ENCODE measurements at places on chromosomes 13 and 19.

DNA sequence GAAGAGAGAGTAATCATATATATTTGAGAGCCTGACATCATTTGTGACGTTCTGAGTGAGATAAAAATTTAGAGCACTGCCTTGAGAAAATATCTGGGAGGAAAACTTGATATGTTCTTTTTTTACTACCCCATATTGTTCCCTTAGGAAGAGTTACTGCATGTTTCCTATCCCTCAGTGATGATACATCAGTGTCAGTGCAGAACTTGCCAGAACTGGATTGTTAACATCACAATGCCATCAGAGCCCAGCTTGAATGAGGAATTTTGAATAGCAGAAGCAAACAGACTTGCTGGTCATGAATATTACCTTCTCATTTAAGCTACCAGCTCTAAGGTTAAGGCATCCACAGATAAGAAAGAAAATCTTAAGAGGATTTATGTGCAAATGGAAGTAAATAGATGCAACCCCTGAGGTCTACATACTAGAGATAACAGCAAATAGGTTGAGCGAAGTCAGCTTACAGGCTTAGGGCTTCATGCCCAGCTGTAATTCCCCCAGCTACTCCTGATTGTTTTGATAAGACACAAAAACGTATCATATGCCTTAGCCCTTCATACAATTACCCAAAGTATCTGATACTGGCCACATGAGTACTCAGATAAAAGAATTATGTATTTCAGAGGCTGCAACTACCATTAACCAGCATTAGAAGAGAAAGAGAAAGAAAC, 313.7 kb upstream of the ATXN8OS start:
- no peak for DNase-seq

- no peak for DNase-seq
Measured at GRCh38 chr19:30327331-30327730, 44.9 kb upstream of the ZNF536 start.

DNA sequence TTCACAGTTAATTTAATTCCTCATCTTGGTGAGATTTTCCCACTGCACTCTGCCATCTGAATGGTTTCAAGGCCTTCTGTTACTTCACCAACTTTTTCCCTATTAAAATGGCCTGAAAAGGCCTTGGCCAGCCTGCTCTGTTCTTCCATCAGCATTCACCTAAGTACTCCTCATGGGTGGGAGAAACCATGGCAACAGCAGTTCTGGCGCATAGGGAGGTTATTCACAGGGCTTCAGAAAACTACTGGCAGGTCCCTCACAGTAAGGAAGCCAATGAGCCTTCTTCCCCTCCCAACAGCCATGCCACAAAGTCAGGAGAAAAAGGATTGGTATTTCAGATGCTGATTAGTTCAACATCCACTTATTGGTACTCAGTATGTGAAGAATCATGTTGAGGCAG, 17.2 kb upstream of the GJB2 start:
- DNase-seq: no peak

GRCh38 chr13:40344270-40345148, 321.9 kb downstream of the FOXO1 start:
- no peak for DNase-seq

DNA sequence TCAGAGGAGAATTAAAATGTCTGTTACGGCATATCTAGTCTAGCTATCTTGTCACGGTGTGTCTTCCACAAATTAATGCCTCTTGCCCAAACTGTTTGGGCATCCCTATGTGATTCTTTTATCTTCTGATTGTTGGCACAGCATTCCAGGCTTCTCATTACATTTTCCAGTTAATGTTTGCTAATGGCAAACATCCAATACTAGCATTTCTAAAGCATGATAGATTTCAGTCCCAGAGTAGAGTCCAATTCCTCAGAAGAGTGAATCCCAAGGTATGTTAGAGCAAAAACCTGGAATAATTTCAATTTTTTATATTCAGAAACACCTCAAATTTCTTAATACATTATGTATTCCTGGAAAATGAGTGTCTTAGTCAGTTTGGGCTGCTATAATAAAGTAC, 684.5 kb upstream of the SLITRK1 start:
- no peak for DNase-seq

GRCh38 chr13:74219566-74219965, 85.4 kb upstream of the KLF12 start:
- DNase-seq: no peak

DNA sequence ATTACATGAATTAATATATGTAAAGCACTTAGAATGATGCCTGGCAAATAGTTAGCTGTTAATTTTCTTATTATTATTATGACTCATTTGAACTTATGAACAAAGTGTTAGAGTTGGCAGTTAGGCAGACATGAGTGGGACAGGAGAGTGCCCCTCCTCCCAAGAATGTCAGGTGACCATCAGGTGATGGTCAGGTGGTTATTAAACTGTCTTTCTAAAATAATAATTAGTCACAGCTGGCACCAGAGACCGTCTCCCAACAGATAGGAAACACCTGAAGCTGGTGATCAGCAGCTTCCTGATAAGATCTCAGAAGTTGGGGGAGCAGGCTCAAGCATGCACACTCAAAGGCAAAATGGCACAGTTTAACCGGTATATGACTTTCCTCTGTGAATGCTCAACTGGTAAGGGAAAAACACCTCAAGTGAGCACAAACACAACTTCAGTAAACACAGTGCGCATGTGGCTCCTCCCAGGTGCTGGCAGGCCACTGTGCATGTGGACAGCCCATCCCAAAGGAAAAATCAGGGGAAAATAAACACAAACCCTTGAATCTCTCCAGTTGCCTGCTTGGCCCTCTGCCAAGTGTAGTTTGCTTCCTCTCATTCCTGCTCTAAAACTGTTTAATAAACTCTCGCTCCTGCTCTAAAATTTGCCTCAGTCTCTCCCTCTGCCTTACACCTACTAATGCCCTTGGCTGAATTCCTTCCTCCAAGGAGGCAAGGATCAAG, 54.0 kb downstream of the FLT1 start:
- DNase-seq: no peak

DNA sequence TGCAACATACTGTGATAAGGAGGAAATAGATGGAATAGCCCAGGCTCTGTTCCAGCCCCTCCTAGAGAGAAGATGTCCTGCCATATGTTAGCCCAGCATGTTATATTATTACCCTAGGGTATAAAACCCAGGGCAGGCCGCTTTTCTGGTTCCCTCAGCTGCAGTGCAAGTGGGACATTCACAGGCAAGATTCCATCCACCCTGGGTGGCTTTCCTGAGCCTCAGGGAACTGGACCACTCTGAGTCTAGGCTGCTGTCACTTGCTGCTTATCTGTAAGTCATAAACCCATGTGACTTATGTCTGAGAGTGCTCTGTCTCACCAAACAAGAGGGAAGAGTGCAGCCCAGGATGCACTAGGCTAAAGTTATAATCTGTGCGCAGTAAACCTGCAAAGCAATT, 413.2 kb downstream of the MZT1 start:
- DNase-seq: no peak

DNA sequence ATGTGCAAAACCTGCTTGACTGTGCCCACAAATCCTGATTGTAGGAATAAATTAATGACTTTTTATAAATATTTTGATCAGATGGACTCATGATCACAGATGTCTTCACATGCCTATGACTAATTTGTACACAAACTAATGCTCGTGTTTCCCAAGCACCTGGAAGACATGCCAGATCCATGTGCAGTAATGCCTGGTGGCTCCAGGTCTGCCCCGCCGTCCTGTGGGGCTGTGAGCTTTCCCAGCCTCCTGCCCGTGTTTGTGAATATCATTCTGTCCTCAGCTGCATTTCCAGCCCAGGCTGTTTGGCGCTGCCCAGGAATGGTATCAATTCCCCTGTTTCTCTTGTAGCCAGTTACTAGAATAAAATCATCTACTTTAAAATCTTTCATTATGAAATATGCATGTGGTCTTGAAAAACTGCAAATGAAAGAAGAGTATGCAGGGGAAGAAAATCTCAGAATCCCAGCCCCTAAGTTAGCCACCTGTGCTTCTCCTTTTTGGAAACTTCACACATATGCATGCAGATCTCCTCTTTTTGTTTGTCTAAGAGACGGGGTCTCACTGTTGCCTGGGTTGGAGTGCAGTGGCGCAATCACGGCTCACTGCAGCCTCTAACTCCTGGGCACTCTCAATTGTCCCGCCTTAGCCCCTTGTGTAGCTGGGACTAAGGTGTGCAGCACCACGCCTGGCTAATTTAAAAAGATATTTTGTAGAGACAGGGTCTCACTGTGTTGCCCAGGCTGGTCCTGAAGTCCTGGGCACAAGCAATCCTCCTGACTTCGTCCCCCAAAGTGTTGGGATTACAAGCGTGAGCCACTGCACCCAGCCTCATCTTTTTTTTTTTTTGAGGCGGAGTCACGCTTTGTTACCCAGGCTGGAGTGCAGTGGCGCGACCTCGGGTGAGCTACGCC, 6.2 kb downstream of the RPL28 start:
- no peak for DNase-seq

DNA sequence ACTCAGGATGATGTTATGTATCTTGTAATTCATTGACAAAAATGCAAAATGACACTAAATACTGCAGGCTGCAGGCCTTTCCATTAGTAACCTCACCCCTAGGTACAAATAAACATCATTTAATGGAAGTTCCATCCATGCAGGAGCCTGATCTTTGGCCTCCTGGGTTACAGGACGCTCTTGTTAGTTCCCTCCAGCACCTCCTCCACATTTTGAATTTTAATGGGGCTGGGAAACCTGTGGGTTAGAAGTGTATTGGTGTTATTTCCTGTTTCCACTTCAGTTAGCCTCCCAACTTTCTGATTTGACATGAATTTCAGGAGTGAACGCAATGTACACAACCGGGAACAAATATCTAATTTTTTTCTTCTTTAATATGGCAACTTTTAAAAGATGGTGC, 237.1 kb upstream of the ARGLU1 start:
- DNase-seq: no peak

DNA sequence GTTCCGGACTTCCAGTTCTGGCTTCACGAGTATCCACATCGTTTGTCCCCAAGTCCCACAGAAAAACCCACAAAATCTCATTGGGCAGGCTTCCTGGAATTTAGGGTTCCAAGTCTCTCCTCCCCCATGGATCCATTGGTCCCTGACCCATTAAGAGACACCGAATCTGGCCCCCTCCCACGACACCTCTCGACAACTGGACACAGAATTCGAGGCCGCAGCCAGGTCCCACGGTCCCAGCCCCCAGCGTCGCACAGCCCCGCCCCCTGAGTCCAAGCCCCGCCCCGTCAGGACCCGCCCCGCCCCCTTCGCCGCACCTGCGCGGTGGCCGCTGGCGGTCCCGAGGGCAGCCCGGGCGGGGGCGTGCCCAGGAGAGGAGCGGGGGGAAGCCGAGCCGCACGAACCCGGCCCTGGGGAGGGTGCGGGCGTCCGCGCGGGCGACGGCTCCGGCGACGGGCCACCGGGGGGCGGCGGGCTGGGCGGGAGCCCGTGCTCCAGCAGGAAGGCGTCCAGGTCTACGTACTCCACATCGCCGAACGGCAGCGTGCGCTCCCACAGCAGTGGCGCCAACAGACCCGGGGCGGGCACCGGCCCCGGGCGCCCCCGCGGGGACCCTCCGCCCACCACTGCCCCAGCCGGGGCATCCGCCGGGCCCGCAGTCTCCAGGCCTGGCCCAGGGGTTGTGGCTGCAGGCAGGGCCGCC, 1.8 kb downstream of the DBP start:
- peak; percentile 69 for DNase-seq

GRCh38 chr19:49106648-49107135, 7.5 kb upstream of the LIN7B start:
- DNase-seq: peak; percentile 73

DNA sequence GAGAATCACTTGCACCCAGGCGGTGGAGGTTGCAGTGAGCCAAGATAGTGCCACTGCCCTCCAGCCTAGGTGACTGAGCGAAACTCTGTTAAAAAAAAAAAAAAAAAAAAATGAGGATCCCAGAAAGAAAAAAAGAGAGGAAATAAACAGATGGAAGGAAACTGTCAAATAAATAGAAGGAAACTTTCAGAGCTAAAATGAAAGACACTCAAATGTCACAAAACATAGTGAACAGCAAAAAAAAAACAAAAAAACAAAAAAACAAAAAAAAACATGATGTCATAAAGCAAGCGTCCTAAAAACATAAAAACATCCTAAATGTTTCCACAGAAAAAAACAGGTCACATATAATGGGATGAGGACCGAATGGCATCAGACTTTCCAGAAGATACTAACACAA, 15.0 kb downstream of the MLLT1 start:
- DNase-seq: no peak

GRCh38 chr19:1040476-1041271, 767 bp downstream of the ABCA7 start:
- peak; percentile 95 for DNase-seq

- no peak for DNase-seq
Measured at GRCh38 chr13:20159646-20160305, 1.1 kb downstream of the GJA3 start.

DNA sequence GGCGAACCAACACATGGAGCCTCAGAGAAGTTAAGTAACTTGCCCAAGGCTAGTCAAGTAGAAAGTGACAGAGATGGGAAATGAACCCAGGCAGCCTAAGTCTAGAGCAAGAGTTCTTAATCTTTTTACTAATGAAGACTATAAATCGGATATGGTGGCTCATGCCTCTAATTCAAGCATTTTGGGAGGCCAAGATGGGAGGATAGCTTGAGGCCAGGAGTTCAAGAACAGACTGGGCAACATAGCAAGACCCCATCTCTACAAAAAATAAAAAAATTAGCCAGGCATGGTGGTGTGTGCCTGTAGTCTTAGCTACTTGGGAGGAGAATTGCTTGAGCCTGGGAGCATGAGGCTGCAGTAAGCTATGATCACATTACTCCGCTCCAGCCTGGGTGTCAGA, 10.7 kb downstream of the GPR12 start:
- no peak for DNase-seq

GRCh38 chr13:87906411-87906810, 235.2 kb downstream of the SLITRK5 start:
- no peak for DNase-seq

- DNase-seq: no peak
Measured at GRCh38 chr19:5314012-5314906, 26.4 kb downstream of the PTPRS start.

- DNase-seq: no peak
Measured at GRCh38 chr13:48431987-48432615, 19.2 kb upstream of the LPAR6 start.

DNA sequence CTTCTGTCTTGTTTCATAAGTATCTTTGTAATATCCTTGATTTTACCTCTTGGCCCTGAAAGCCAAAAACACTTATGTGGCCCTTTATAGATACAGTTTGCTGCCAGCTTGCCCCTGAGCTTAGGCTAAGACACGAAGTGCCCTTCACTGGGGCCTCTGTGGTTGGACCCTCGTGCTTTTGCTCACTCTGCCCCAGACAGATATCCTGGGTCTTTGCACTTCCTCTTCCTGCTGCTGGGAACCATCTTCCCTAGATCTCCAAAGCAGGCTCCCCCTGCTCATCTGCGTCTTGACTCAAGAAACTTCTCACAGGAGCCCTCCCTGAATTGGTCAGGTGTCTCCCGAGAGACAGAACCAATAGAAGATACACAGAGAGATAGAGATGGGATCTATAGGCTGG, 2.0 kb upstream of the TNFSF14 start:
- no peak for DNase-seq

- peak; percentile 88 for DNase-seq
Measured at GRCh38 chr13:26698392-26699196, 62.0 kb downstream of the GPR12 start.

DNA sequence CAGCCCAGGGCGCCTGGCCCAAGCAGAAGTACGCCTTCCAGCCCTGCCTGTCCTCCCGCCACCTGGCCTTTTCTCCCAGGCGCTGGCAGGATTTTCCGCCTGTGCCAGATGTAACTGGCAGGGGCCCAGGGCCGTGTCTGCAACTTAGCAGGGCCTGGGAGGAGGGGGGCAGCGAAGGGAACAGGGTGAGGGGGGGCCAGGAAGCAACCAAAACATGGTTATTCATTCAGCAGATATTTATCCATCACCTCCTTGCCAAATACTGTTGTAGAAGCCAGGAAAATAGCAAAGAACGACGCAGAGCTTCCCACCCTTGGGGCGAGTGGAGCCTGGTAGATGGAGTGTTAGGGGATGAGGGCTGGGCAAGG, 5.6 kb downstream of the TLE6 start:
- no peak for DNase-seq
